SW 1271 (cell line): ENCODE measurements at places on chromosomes 2 and 18.

DNA sequence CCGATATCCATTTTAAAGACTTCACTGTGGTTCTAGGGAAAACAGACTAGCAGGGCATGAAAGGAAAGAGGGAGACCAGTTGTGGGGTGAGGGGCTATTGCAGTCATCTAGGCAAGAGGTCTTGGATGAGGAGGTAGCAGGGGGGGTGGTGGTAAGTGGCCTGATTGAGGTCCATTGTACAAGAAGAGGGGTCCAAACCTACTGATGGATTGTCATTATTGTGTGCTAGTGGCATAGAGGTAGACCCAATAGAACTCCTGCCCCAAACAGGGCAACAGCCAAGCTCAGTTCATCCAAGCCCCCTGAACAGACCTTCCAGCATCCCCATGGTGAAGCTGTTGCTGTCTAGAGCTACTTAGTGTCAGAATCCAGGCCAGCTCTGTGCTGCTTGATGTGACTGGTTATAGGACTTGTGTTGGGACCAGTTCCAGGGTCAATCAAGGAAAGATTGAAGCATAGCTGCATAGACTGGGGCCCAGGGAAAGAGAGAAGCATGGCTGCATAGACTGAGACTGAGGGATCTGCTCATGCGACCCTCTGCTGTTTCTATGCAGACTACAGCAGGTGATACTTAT lies 7.0 kb downstream of the ASAP2 start:
- DNase-seq: no peak

- no peak for DNase-seq
Measured at GRCh38 chr2:192000196-192000980, 153.5 kb upstream of the CAVIN2 start.

- DNase-seq: no peak
Measured at GRCh38 chr2:238796223-238796885, 51.5 kb upstream of the TWIST2 start.

GRCh38 chr18:30142248-30142647 lies 900.3 kb downstream of the DSC3 start:
- DNase-seq: no peak

GRCh38 chr18:26089293-26090129 lies 902 bp downstream of the SS18 start:
- no peak for DNase-seq

DNA sequence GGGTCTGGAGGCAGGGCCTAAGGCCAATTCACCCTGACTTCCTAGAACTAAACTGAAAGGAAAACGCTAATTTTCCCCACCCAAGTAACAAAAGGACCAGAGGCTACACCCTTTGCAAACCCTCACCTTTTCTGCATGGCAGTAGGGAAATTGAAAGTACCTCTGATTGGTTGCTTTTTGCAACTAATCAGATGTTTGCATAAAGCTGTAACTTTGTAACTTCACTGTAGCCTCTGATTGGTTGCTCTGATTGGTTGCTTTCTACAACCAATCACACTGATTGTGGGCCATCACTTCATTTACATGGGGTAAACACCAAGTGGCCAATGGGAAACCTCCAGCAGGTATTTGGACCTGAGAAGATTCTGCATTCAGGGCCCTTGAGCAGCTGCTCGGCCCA lies 20.8 kb downstream of the EIPR1 start:
- no peak for DNase-seq

GRCh38 chr2:154375579-154375931 lies 322.9 kb upstream of the KCNJ3 start:
- DNase-seq: peak; percentile 41

- no peak for DNase-seq
Measured at GRCh38 chr2:10901160-10901939, 10.4 kb upstream of the KCNF1 start.

DNA sequence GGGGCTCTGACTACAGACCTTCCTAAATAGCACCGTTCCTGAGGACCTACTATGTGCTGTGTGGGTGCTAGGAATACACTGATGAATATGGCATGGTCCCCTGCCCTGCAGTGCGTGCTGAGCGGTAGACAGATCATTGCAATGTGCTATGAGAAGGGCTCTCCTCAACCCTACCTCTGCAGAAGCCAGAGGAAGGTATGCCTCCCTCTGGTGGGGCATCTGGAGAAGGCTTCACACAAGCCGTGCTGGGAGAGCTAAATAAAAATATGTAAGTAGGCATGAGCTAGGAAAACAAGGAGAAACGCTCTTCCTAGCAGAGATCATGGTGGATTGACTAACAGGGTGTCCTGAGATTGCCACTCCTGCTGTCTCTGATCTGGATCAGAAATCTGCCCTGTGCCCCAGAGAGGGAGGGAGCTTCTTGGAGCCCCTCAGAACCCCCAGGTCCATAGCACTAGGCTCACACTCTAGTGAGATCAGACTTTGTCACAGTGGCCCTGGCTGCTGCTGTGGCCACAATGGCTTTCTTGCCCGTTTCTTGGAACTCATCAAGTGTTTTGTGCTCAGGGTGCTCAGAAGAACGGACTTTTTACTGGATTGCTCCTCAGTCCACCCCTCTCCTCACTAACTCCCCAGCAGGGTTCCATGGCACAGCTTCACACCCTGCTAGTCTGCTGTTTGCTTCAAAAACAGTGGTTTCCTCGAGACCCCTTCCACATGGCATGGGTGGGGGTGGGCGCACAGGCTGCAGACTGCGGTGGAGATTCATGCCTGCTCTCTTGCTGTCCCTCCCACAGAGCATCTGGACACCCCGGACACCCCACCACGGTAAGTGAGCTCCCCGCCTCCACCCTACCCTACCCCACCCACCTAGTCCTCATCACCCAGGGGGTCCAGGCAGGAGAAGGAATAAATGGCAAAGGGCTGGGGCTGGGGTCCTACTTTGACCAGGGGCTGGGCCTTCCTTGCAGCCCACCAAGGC lies 14.2 kb downstream of the SIGLEC15 start:
- no peak for DNase-seq

GRCh38 chr2:120347396-120348060 lies 1.6 kb downstream of the INHBB start:
- no peak for DNase-seq

- no peak for DNase-seq
Measured at GRCh38 chr2:30580391-30580790, 133.3 kb downstream of the LCLAT1 start.

DNA sequence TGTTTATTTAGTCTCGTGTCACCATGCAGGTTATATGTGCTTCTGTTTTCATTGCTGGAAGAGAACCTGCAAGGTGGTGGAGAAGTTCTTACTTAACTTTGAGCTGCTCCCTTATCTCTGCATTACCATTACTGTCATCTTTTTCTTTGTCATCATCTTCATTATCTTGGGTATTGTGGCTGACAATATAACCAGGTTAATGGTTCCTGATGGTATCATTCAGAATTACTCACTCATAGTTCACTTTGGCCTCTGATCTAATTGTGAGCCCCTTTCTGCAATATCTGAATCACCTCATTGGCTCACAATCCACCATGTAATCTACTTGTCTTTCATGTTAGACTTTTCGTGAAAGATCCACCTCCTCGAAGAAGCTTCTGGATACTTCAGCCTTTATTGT lies 5.0 kb downstream of the CD28 start:
- no peak for DNase-seq

- peak; percentile 80 for DNase-seq
Measured at GRCh38 chr2:233165895-233166661, 85.4 kb upstream of the ATG16L1 start.

DNA sequence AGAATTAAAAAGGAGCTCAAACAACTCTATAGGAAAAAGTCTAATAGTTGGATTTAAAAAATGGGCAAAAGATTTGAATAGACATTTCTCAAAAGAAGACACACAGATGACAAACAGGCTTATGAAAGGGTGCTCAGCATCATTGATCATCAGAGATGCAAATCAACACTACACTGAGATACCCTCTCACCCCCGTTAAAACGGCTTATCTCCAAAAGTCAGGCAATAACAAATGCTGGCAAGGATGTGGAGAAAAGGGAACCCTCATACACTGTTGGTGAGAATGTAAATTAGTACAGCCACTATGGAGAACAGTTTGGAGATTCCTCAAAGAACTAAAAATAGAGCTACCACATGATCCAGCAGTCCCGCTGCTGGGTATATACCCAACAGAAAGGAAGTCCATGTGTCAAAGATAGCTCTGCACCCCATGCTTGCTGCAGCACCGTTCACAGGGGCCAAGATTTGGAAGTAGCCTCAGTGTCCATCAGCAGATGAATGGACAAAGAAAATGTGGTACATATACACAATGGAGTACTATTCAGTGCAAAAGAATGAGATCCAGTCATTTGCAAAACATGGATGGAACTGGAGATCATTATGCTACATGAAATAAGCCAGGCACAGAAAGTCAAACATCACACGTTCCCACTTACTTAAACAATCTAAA lies 46.7 kb upstream of the B3GNT7 start:
- no peak for DNase-seq

GRCh38 chr2:144567745-144568144 lies 47.8 kb upstream of the ZEB2 start:
- no peak for DNase-seq

- DNase-seq: no peak
Measured at GRCh38 chr18:75172299-75173124, 36.4 kb downstream of the PTGR3 start.

DNA sequence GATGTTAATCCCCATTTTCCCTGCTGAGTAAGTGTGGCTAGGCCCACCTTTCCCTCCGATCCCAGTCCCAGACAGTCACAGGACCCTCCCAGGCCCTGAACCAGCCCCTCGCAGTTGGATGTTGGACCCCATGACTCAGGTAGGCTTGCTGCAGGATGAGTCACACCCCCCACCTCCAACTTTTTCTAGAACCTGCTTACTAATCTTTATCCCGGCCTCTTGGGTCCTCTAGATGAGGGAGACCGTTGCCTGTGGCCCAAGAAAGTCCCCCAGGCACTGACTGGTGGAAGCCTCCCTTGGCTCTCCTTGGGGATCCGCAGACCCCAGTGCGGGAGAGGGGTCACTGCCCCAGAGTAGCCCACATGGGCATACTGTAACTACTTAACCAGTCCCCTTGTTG lies 98.5 kb downstream of the SMAD7 start:
- DNase-seq: no peak
